ENCODE measurements at places on chromosomes 2 and 18.

- DNase-seq, result no peak
Observed at GRCh38 chr2:48122166-48122565, 215.9 kb upstream of the FBXO11 start.

- no peak for DNase-seq
Observed at GRCh38 chr2:31324016-31324633, 90.2 kb downstream of the EHD3 start.

DNA sequence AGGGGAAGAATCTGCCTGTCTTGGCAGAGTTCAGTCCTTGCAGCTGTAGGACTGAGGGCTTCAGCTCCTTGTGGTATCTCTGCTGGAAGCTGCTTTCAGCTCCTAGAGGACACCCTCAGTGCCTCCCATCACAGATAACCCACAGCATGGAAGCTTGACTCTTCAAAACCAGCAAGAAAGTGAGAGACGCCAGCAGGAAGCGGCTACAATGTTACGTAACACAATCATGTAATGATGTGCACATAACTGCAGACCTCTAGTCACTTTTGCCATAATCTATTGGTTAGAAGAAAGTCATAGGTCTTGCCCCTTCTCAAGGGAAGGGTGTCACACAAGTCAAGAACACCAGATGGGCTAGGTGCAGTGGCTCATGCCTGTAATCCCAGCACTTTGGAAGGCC lies 69.1 kb upstream of the AFF3 start:
- DNase-seq, result no peak

- no peak for DNase-seq
Observed at GRCh38 chr2:145303536-145303935, 783.6 kb upstream of the ZEB2 start.

DNA sequence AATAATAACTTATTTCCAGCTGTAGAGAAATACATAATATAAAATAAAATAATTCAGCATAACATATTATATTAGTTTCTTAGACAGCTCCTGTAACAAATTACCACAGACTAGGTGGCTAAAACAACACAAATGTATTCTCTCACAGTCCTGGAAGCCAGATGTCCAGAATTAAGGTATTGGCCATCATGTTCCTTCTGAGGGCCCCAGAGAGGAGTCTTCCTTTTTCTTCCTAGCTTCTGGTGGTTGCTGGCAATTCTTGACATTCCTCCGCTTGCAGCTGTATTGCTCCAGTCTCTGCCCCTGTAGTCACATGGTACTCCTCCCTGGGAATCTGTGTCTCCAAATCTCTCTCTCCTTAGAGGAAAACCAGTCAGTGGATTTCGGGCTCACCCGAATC lies 146.8 kb downstream of the RBM43 start:
- no peak for DNase-seq

DNA sequence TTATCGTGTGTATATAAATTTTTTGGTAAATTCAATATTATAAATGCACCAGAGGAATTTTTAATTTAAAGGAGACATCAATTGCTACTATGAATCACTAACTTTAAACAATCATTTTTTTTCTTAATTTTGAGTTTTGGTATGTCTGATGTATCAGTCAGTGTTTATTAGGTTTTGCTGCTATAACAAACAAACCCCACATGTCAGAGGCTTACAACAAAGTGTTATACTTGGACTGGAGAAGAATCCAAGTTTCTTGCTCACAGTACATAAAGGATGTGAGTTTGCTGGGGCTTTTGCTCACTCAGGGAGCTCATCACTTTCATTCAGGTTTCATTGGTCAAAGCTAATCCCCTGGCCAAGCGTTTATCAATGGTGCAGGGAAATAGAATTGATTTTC lies 81.8 kb downstream of the VWC2L start:
- DNase-seq, result no peak

DNA sequence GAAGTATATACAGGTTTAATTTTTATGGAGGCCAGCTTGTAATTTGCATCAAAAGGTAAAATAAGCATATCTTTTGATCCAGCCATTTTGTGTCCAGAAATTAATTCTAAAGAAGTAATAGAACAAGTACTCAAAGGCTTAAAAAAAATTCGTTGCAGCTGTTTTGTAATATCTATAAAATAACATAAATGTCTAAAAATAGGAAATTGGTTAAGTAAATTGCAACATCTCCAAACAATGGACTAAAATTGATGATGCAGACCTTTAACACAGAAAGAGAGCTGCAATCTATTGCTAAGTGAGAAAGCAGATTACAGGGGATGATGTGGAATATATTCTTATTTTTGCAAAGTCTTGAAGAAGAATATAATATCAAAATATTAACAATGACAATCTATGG lies 19.4 kb downstream of the AAK1 start:
- no peak for DNase-seq

DNA sequence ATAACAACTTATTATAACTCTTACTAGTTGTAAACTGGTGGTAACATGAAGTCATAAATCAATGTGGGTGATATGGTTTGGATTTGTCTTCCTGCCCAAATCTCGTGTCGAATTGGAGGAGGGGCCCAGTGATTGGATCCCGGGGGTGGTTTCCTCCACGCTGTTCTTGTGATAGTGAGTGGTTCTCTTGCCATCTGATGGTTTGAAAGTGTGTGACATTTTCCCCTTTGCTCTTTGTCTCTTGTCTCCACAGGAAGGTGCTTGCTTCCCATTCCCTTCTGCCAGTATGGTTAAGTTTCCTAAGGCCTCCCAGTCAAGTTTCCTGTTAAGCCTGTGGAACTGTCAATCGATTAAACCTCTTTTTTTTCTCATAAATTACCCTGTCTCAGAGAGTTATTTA lies 321.6 kb downstream of the DSEL start:
- DNase-seq, result no peak

- no peak for DNase-seq
Observed at GRCh38 chr2:165277295-165277694, 38.1 kb downstream of the SCN2A start.

DNA sequence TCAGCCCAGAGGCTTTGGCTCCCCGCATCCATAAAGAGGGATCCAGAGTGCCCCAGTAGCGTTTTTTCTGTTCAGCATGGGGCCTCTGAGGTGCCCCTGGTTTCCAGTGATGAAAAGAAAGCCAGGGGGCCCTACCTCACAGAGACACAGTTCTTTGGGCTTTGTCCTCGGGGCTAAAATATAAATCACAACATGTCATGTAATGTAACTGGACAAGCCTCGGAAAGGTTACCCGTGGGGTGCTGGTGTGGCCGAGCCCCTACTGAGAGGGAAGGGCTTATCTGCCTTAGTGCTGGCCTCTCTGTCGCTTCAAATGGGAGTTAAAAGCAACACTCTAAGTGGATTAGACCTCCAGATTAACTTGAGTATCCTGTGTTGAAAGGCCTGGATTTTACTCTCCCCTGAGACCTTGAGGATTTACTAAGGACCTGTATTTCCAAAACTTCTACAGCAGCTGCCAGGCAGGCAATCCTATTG lies 251.6 kb upstream of the APCDD1 start:
- DNase-seq, result no peak

GRCh38 chr2:202121532-202122162 lies 48.6 kb downstream of the KIAA2012 start:
- no peak for DNase-seq

DNA sequence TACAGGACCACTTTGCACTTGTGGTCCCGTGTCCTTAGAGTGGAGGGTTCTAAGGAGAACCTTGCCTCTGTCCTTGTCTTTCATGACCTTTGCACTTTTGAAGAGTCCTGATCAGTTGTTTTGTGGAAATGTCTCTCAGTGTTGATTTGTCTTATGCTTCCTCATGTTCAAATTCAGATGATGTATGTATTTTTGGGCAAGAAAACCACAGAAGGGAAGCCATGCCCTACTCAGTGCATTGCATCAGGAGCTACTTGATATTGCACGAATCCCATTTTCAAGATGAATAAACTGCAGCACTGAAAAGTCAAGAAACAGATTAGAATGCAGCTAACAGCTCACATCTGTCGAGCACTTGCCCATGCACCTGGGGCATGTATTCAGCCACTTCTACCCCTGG lies 152.2 kb downstream of the INHBB start:
- DNase-seq, result no peak

DNA sequence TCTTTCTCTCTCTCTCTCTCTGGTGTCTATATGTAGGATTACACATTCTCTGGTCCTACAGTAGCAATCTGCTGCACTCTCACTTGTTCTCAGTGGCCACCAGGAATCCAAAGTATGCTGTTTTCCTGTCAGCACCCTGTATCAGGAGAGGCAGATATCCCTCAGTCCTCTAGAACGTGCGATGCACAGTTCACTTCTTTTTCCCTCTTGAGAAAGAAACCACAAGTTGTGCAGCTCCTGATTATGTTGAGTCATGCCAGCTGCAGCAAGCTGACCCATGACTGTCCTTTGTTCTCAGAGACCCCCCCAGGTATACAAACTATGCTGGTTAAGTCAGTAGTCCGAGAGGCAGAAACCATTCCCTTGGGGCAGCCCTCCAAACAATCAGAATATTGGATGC lies 54.6 kb downstream of the LANCL1 start:
- DNase-seq, result no peak

- DNase-seq, result no peak
Observed at GRCh38 chr2:18659915-18660314, 70.5 kb upstream of the NT5C1B start.

- DNase-seq, result peak; percentile 19
Observed at GRCh38 chr2:108970369-108970768, 18.7 kb downstream of the EDAR start.

DNA sequence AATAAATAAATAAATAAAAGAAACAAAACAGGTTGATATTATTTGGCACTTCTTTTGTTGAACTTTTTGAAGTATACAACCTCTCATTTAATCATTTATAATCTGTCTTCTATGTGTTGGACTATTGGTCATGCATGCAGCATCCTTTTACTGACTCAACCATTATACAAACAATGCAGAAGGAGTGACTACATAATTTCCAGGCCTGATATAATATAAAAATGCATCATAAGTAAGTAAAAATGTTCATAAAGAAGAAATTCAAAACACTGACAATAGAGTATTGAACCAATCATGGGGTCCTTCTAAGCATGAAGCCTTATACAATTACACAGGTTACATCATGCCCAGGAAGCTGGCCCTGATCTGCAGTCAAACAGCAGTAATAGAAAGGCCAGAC lies 141.5 kb upstream of the FN1 start:
- DNase-seq, result no peak

DNA sequence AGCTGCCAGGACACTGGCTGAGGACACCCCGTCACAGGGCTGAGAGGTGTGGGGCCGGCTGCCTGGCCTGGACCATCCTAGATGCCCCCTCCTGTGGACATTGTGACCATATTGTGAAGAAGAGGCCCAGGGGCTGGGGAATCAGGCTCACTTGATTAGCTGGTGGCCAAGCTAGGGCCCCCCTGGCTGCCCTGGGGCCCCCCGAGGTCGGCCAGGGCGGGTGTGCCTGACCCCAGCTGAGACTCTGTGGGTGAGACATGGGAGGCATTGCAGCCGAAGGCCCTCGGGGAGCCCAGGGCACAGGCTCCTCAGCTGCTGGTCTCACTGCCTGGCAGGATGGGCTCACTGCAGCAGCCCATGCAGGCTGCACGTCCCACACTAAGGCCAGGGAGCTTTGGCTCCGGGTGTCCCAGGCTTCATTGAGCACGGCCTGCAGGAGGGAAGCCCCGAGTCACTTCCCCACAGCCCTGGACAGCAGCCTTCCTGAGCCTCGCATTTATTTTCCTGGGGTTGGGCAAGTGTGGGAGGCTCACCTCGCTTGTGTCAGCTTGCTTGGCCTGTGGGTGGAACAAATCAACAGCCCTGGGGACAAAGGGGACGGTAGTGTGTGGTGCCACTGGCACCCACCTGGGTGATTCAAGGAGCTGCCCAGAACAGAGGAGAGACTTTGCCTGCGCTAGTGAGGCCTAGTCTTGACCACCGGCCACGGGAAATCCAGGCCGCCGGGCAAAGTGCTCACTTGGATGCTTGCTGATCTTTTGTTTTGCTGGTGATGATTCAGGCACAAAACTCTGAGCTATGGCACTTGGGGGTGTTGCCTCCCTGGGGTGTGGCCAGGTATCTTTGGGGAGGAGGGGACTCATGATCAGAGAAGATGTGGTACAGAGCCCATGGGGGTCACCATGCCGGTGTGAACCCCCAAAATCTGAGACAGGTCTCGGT lies 1.3 kb downstream of the GAL3ST2 start:
- peak; percentile 56 for DNase-seq

DNA sequence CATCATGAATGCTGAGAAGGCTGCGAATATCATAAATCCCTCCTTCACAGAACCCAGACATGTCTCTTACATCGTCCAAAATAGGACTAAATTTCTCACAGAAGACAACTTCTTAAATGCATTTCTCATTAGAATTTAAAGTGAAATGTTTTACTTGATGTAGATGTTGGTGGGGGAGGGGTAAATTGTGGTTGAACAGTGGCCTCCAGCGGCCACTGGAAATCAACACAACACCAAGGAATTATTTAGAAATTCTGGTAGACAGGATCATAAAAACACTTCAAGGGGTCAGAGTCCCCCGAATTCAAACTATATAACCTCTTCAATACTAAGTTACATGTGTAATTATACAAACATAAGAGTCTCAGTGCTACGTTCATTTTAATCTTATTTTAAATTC lies 135.9 kb downstream of the ABCA12 start:
- no peak for DNase-seq

DNA sequence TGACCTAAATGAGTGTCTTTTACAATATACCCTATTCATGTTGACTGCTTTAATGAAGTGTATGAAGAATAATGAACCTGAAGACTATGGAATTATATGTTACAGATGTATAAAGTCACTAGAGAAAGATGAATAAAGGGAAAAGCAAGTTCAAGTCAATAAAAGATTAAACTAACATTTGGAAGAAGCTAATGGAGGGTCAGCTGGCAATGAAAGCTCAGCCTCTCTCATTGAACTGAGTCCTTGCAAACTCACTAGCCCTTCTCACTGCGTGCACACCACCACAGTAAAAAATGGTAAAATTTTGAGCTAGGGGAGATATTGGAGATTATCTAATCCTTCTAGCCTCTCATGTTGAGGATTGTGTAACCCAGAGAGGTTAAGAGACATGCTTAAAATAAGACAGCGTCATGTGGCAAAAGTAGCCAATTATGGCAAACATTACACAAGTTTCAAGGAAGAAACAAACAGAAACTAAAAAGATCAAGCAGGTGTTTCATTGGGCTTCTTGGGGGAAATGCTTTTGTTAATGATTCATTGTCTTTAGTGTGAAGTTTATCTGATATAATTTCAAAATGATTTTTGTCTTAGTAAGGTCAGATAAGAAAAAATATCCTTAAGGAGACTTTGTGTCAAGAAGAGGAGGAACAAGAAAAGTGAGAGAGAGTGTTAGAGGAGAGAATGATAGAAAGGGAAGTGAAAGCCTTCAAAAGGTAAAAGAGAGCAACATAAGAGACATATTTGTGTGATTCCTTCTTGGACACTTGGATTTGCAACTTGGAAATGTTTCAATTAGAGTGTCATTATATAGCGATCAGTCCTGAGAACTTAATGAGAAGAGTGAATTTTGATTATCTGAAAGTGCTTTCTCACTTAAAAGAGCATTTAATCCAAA lies 893.7 kb upstream of the FAM98A start:
- no peak for DNase-seq

- no peak for DNase-seq
Observed at GRCh38 chr2:239253264-239253663, 147.6 kb downstream of the HDAC4 start.
